GM23248 (cell line): ENCODE measurements at places on chromosomes 2 and 18. TPM values are rescaled to one million over a fixed set of nuclear protein-coding genes. Genes with fewer than 3 reads are reported as not detected.

Gene CFAP210
- 0.11 TPM in 1 of 2 replicates, not detected in the other for polyA plus RNA-seq

Gene COL5A2
- 248 and 252 TPM in 2 replicates for polyA plus RNA-seq

Gene BARD1
- 7.7 and 8.1 TPM in 2 replicates for polyA plus RNA-seq

Gene SP5
- polyA plus RNA-seq, result not detected in 2 replicates

Gene CXCR1
- polyA plus RNA-seq, result not detected in 2 replicates

Gene CD226
- 0.05 and 0.16 TPM in 2 replicates for polyA plus RNA-seq

Gene CACNB4
- 0.05 TPM in 1 of 2 replicates, not detected in the other for polyA plus RNA-seq
